ENCODE measurements at places on chromosomes 7 and 10.

- DNase-seq, result no peak
These were observed 351.2 kb downstream of the PTPRN2 start for GRCh38 chr7:158236400-158236799.

GRCh38 chr10:101614663-101615524, 26.8 kb downstream of the DPCD start:
- no peak for DNase-seq

DNA sequence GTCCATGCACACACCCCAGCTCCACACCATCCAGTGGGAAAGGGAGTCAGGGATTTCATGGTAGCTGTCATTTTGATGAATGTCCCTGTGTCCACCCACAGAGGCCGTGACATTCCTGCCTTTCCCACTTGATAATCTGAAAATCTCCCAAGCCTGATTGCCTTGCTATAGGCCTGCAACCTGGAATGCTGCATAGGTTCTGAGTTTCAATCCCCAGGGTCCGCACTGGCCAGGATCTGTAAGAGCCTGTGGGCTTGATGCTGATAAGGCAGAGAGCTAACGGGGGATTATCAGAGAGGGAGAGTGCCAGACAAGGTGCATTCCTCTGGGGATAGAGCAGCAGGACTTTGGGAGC, 57.5 kb downstream of the RBM20 start:
- DNase-seq, result no peak

- no peak for DNase-seq
These were observed 33.0 kb downstream of the ZNF33A start for GRCh38 chr10:38043516-38043915.

GRCh38 chr10:111203615-111204014, 126.8 kb downstream of the ADRA2A start:
- no peak for DNase-seq

All from effector memory CD4-positive, alpha-beta T cell (primary cell).